ENCODE measurements at places on chromosomes 3 and 15.

- no peak for DNase-seq
These were observed 225.8 kb upstream of the SLCO3A1 start for GRCh38 chr15:91627473-91628278.

- DNase-seq: no peak
These were observed 18.0 kb upstream of the CLEC3B start for GRCh38 chr3:45008117-45008516.

DNA sequence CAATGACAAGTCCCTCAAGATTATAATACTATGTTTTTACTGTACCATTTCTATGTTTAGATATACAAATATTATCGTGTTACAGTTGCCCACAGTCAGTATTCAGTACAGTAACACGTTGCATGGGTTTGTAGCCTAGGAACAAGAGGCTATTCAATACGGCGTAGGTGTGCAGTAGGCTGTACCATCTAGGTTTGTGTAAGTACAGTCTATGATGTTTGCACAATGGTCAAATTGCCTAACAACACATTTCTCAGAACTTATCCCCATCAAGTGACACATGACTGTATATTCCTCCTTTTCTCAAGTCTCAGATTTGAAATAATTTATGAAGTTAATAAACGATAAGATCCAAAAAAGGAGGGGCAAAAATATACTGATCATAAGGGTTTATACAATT is 21.7 kb downstream of the ZDHHC3 start:
- DNase-seq: no peak

DNA sequence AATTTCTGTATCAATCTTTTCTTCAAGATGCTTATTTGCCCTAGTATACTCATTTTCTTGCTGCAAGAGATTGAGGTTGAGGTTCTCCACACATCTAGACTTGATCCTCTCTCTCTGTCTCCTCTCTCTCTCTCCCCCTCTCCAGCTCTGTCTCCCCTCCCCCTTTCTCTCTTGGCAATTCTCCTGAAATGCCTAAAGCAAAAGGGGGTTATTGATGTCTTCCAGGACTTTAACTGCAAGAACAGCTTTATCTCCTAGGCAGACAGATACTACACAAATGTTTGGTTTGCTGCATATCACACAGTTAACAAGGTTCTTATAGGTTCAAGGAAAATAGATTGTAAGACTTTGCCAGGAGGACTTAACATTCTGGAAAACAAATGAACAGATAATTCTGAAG is 52.1 kb downstream of the TMEM212 start:
- no peak for DNase-seq

GRCh38 chr15:58748852-58749531 is 515 bp downstream of the ADAM10 start:
- peak; percentile 28 for DNase-seq

DNA sequence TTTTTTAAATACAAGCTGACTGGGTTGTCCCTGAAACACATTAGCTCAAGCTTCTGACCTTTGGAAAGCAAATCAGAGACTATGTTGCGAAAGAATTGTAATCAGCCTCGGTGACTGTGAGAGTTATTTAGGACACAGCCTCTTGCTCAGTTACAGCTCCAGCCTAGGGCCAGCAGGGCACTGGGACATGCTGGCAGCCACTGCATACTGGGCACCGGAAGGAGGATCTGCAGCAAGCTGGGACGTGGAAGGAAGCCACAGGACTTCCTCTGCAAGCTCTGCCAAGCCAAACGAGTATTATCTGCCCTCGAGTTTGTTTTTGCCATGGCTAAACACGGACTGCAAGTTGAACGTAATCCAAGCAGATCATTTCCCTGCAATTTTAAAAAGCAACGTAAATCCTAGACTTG is 24.4 kb upstream of the COPG1 start:
- peak; percentile 10 for DNase-seq

- DNase-seq: peak; percentile 52
These were observed 42.2 kb downstream of the BHLHE40 start for GRCh38 chr3:5021116-5022092.

DNA sequence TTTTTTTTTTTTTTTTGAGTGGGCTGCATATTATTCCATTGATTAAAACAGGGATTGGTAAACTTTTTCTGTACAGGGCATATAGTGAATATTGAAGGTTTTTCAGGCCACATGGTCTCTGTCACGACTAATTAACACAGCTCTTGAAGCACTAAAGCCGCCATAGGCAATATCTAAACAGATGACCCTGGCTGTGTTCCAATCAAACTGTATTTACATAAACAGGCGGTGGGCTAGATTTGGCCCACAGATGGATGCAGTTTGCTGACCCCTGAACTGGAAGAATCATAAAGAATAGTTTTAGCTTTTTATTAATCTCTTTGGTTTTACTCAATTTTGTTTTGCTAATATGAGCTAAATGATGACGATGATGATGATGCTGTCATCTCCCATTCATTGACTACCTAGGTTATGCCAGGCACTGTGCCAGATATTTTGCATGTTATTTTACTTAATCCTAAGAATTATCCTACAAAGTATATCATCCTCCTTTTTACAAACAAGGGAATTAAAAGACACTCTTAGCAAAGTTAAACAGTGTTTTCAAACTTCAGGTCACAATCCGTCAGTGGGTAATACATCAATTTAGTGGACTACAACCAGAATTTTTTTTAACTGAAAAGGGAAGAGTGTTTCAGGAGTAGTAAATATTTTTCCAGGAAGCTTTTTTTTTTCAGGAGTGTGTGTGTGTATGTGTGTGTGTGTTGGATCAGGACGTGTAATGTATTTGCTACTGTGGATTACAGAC is 54.3 kb downstream of the LMCD1 start:
- DNase-seq: no peak

GRCh38 chr15:90097475-90097874 is 4.8 kb downstream of the IDH2 start:
- DNase-seq: peak; percentile 75

- DNase-seq: no peak
These were observed 152.4 kb downstream of the PGPEP1L start for GRCh38 chr15:98855067-98855814.

- no peak for DNase-seq
These were observed 10.2 kb downstream of the MITF start for GRCh38 chr3:69749461-69749860.

- DNase-seq: no peak
These were observed 3.3 kb upstream of the NR2F2 start for GRCh38 chr15:96327155-96327741.

DNA sequence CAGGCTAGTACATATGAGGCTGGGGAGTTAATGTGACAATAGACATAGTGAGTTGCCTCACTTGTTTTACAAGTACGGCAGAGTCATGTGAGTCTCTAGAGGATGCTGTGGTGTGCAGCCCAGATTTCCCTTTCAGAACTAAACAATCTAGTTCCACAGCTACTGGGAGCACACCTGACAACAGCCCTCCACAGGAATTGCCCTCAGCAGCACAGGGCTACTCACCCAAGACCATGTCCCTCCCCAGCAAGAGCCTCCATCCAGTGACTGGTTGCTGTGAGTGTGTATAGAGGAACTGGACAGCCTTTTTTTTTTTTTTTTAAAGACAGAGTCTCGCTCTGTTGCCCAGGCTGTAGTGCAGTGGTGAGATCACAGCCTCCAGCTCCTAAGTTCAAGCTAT is 40.2 kb upstream of the UBE2E2 start:
- no peak for DNase-seq

GRCh38 chr15:62124973-62125303 is 40.1 kb downstream of the C2CD4B start:
- no peak for DNase-seq
